ENCODE measurements at places on chromosomes 16 and 17.

GRCh38 chr17:19904924-19905323 lies 37.2 kb upstream of the ULK2 start:
- H3K27ac ChIP-seq: no peak overlapping the region
- peaks cover 4% of the 10 kb centered on the region for H3K36me3 ChIP-seq
- no peaks in the 10 kb centered on the region for H3K4me1 ChIP-seq
- H3K4me3 ChIP-seq: no peak overlapping the region
- no peak for DNase-seq

DNA sequence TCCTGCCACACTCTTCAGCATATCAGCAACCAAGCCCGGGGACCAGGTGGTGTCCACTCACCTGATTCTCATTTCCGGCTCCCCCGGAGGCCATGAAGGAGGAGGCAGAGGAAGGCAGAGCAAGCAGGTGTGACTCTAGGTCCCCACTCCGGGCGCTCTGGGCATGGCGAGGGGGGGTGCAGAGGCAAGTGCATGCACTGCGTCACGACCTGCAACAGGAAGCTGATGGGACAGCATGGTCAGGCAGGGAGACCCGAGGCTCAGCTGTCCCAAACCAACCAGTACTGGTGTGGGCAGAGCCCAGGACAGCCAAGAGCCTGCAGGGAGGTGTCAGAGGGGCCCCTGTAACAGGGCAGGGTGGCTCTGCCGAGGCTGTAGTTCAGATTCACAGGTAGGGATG lies 2.1 kb upstream of the ENGASE start:
- no peaks in the 10 kb centered on the region for H3K27me3 ChIP-seq
- no peak for DNase-seq
- H3K36me3 ChIP-seq: no peaks in the 10 kb centered on the region
- peaks cover 4% of the 10 kb centered on the region for H3K4me1 ChIP-seq
- no peak overlapping the region for H3K27ac ChIP-seq

DNA sequence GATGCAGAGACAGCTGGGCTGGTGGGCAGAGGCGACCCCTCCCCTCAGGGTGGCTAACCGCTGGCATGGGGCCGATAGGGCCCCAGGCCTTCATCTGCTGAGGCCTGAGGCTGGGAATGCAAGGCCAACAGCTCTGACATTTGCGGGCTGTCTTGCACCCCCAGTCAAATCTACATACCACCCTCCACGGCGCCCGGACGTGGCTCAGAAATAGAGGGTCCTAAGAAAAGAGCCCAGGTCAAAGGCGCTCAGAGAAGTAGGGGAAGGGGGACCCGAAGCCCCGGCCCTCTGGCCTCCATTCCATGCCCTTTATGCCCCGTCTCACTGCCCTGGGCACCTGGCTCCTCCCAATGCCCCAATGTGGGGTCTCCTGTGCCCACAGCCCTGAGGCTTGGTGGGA lies 142.3 kb downstream of the C16orf78 start:
- no peaks in the 10 kb centered on the region for H3K27me3 ChIP-seq
- DNase-seq: no peak
- H3K27ac ChIP-seq: no peak overlapping the region
- no peak overlapping the region for H3K4me3 ChIP-seq
- H3K36me3 ChIP-seq: no peaks in the 10 kb centered on the region

GRCh38 chr16:53999841-54000240 lies 286.7 kb downstream of the IRX3 start:
- no peaks in the 10 kb centered on the region for H3K36me3 ChIP-seq
- no peak for DNase-seq
- H3K4me3 ChIP-seq: no peak overlapping the region
- no peaks in the 10 kb centered on the region for H3K27me3 ChIP-seq
- H3K27ac ChIP-seq: no peak overlapping the region

- no peaks in the 10 kb centered on the region for H3K27me3 ChIP-seq
- DNase-seq: no peak
- H3K27ac ChIP-seq: no peak overlapping the region
- no peaks in the 10 kb centered on the region for H3K36me3 ChIP-seq
- no peak overlapping the region for H3K4me3 ChIP-seq
Observed at GRCh38 chr16:143456-143855, 5.0 kb upstream of the NPRL3 start.

DNA sequence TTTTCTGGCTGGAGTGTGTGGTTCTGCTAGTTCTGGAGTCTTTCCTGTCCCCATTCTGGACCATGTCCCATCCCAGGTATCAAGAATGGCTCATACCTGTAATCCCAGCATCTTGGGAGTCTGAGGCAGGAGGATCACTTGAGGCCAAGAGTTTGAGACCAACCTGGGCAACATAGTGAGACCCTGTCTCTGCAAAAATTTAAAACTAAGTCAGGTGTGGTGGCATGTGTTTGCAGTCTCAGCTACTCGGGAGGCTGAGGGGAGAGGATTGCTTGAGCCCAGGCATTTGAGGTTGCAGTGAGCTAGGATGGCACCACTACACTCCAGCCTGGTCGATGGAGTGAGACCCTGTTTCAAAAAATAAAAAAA lies 15.3 kb upstream of the WNT3 start:
- H3K27ac ChIP-seq: no peak overlapping the region
- H3K36me3 ChIP-seq: no peaks in the 10 kb centered on the region
- no peaks in the 10 kb centered on the region for H3K27me3 ChIP-seq
- peaks cover 13% of the 10 kb centered on the region for H3K4me1 ChIP-seq

GRCh38 chr17:4463818-4464476 lies 30.2 kb downstream of the SPNS3 start:
- H3K4me3 ChIP-seq: no peak overlapping the region
- no peaks in the 10 kb centered on the region for H3K36me3 ChIP-seq
- no peak overlapping the region for H3K27ac ChIP-seq
- no peaks in the 10 kb centered on the region for H3K4me1 ChIP-seq
